ENCODE measurements at places on chromosomes 16 and 17.

GRCh38 chr17:8941520-8941919, 24.0 kb downstream of the PIK3R5 start:
- no peak for DNase-seq

GRCh38 chr17:10729334-10730193, at the start of gene TMEM220:
Gene TMEM220 (minus strand): TSS chr17:10730023. CDS start chr17:10729851, 172 bp downstream.
- peak; percentile 92 for DNase-seq

- no peak for DNase-seq
Observed at GRCh38 chr16:9419161-9419560, 327.7 kb downstream of the HAPSTR1 start.

GRCh38 chr16:66542396-66542795, 7.5 kb downstream of the TK2 start:
- no peak for DNase-seq

DNA sequence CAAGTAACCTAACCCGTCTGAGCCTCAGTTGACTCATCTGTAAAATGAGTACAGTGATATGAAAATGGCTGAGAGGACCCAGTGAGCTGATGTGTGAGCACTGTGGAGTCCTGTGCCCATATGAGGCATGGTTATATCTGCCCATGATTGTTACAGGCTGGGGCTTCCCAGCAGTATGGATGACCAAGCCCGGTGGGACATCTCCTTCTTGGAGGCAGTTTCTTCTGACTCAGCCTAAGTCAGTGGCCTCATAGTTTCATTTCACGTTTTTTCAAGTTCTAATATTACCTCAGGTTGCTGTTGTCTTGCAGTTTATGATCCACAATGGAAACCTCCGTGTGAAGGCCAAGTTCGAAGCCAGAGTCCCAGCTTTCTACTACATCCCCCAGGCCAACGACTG, 4.8 kb downstream of the ADAP2 start:
- no peak for DNase-seq
